Activated naive CD4-positive, alpha-beta T cell (primary cell): ENCODE measurements at places on chromosomes 13 and 19.

GRCh38 chr19:40858109-40858508 lies 7.9 kb upstream of the CYP2A6 start:
- no peak for DNase-seq

- no peak for DNase-seq
Observed at GRCh38 chr13:50589139-50589538, 254.4 kb downstream of the DLEU7 start.

DNA sequence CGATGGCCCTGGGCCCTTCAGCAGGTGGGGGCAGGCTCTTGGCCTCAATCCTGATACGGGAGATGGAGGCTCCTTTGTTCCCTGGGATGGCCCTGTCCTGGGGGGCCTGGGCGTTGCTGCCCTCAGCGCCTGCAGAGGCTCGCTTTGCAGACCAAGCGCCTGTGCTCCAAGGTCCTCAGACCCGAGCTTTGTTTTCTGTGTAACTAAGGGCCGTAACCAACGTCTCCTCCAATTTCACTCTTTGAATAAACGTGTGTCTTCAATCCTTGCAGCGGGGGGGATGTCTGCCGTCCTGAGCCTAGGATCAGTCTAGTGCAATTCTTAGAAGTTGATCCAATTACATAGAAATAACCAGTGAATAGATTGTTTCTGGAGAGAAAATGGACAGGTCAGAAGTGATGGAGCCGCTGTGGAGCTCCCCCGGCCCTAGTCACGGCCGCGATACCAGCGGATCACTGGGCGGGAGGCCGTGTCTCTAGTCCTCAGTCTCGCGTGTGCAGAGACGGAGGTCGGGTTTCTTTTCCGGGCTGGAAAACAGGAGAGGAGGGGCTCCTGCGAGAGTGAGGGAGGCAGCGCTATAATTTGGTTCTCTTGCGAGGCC lies 5.3 kb downstream of the PTBP1 start:
- no peak for DNase-seq

DNA sequence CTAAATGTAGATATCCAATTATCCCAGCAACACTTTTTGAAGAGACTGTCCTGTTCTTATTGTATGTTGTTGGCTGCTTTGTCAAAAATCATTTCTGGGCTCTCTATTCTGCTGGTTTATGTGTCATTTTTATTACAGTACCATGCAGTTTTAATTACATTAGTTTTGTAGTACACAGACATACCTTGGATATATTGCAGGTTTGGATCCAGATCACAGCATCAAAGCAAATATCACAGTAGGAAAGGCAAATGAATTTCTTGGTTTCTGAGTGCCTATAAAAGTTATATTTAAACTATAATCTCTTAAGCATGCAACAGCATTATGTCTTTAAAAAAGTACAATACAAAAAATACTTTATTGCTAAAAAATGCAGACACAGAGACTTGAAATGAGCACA lies 564.2 kb upstream of the MIR17HG start:
- no peak for DNase-seq

DNA sequence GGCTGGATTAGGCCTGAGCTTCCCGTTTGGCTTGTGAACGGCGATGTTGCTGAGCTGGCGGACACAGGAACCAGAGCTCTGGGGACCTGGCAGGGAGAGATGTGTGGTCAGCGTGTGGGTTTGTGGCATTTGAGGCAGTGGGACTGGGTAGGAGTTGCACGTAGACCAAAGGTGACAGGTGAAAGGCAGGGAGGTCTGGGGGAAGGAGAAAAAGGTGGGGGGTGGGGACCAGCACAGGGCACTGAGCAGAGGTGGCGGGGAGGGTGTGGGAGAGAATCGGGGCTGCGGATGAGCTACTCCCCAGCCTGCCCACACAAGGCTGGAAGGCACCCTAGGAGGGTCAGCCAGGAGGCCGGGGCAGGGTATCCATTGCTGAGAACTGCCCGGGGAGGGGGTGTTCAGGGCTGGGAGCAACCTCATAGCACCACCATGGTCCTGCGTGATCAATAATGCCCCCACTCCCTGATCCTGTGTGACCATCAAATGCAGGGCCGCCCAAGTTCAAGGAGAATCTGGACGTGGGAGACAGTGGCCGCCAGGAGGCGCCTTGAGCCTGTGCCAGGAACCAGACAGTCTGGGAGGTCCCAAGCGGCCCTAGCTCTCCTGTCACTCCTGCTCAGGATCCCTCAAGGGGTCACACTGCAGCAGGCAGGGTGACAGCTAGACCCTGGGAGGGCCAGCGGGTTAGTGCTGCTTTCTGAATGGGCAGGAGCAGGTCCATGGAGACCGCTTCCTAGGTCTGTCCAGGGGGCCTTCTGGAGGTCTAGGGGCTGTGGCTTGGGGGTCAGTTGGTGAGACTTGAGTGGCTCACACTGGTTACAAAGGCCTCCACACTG lies 12.8 kb upstream of the SELENOW start:
- peak; percentile 33 for DNase-seq

GRCh38 chr19:6644796-6645195 lies 25.2 kb downstream of the TNFSF14 start:
- no peak for DNase-seq

DNA sequence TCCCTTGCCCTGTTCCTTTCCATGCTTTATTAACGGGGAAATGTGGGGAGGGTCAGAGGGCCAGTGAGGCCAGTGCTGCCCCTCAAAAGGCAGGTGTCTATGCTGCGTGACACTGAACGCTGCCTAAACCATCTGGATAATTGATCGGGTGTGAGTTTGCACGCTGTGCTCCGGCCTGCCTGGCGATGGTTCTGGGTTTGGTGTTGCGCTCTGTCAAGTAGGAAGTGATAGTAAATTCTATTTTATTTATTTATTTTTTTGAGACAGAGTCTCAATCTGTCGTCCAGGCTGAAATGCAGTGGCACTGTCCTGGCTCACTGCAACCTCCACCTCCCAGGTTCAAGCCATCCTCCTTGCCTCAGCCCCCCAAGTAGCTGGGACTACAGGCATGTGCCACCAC lies 86.5 kb downstream of the ATP11A start:
- no peak for DNase-seq

- no peak for DNase-seq
Observed at GRCh38 chr19:40585241-40585981, 8.7 kb downstream of the SHKBP1 start.

GRCh38 chr13:42625611-42626010 lies 51.7 kb downstream of the TNFSF11 start:
- no peak for DNase-seq

DNA sequence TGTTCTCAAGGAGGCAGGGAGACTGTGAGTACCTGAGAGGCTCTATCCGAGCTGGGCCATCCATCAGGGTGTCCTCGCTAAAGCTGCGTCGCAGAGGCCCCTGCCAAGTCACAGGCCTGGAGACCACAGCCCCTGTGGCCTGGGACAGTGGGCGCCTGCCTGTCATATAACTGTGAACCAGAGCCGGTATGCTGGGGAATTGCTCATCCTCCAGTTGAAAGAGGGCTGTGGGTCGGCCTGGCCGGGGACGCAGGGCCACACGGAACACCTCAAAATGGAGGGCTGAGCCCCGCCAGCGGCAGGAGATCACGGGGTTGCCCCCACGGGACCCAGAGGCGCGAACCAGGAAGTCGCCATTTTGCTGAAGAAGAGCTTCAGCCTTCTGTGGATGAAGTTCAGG lies 6.6 kb downstream of the SH2D3A start:
- DNase-seq: no peak

GRCh38 chr19:30092721-30093569 lies 150.9 kb downstream of the URI1 start:
- no peak for DNase-seq

DNA sequence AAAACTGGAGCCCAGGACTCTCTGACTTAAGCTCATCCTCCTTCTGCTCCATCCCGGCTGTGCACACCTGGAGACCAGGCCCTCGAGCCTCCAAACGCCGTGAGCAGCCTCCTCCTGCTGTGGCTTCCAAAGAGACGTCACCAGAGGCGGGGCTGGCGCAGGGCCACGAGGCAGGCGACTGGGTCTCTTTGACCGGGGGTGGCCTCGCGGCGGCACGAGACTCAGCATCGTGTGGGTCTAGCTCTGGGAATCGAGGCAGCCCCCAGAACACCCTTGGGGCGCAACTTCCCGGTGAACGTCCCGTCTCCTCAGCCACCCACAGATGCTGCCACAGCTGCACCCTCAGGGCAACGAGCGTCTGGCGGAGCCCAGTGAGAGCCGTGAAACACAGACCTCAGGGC lies 22.8 kb downstream of the RASA3 start:
- DNase-seq: no peak

GRCh38 chr19:54616821-54617560 lies 13.3 kb upstream of the LILRB1 start:
- no peak for DNase-seq

DNA sequence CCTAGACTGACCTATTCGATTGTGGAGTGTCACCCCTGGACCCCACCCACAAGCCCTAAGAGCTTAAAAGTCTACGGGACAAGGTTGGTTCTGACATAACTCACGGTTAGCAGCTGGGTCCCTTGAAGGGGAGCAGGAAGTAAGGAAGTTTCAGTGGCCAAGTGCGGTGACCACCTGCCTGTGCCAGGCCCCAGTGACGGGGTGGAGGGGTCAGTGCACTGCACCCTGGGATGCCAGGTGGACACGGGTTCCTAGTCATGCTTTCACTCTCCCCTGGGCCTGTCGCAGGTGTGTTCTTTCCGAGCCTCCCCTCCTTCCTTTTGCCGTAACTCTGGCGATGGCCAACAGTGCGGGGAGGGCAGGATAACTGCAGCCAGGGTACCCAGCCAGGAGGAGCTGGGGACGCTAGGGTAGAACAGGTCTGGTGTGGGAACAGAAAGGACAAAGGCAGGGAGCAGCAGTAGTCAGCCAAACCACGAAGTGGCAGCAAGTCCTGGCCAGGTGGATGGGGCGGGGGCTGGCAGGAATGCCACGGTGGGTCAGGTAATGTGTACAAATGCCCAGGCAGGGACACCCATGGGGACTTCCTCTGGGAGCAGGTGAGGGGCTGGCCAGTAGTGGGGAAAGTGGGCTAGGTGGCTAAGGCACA lies 58.3 kb downstream of the RGCC start:
- no peak for DNase-seq
